Anterior cingulate cortex (tissue), 58 donors: ENCODE measurements at places on chromosomes 5 and 9.
A peak's percentile ranks its signal among the peaks of the same experiment; 100 is the strongest.

GRCh38 chr5:69502367-69502766, 9.8 kb downstream of the OCLN start:
- no peak for DNase-seq

- DNase-seq = no peak
Measured at GRCh38 chr9:97853844-97854695, 1.0 kb downstream of the FOXE1 start.

- DNase-seq = no peak
Measured at GRCh38 chr9:130421802-130422276, 22.9 kb upstream of the ASS1 start.

GRCh38 chr5:155885199-155885598, 441.8 kb upstream of the SGCD start:
- DNase-seq = no peak

DNA sequence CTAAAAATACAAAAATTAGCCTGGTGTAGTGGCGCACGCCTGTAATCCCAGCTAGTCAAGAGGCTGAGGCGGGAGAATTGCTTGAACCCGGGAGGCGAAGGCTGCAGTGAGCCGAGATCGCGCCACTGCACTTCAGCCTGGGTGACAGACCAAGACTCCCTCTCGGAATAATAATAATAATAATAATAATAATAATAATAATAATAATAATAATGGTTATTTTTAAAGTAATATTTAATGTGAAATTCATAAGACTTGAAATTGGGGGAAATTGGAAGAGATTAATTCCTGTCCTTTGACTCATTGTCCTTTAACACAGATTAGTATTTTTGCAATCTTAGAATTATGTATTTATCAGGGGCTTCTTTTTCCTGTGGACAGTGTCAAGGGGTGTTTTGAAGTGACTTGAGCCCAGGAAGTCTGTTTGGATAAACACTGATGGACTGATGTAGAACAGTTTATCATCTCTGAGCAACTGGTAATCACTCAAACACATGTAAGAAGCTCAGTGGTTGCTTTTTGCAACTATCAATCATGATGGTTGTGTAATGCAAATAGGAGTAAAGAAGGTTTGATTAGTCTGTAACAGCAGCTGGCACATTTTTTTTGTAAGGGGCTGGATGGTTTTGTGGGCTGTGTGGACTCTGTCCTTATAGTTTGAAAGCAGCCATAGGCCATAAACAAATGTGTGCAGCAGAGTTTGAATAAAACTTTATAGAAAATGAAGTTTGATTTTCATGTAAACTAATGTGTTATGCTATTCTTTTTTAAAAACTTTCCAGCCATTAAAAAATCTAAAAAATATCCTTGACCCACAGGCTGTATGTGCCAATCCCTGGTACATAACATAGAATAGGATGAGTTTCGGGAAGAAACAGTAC, 93.5 kb downstream of the F2RL2 start:
- no peak for DNase-seq

- no peak for DNase-seq
Measured at GRCh38 chr9:98921732-98922131, 22.0 kb upstream of the COL15A1 start.

DNA sequence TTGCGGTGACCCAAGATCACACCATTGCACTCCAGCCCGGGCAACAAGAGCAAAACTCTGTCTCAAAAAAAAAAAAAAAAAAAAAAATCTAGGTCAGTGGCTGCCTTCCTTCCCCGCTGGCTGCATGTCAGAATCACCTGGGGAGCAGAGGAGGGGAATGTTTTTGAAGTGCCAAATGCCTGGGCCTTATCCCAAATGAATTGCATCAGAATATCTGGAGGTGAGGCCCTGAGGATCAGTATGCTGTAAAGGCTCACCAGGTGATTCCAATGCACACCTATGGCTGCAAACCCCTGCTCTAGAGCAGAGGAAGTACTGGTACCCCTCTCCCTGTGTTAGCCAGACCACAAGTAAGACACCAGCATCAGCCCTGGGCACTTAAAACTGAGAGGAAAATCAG, 44.7 kb upstream of the GABRP start:
- no peak for DNase-seq

DNA sequence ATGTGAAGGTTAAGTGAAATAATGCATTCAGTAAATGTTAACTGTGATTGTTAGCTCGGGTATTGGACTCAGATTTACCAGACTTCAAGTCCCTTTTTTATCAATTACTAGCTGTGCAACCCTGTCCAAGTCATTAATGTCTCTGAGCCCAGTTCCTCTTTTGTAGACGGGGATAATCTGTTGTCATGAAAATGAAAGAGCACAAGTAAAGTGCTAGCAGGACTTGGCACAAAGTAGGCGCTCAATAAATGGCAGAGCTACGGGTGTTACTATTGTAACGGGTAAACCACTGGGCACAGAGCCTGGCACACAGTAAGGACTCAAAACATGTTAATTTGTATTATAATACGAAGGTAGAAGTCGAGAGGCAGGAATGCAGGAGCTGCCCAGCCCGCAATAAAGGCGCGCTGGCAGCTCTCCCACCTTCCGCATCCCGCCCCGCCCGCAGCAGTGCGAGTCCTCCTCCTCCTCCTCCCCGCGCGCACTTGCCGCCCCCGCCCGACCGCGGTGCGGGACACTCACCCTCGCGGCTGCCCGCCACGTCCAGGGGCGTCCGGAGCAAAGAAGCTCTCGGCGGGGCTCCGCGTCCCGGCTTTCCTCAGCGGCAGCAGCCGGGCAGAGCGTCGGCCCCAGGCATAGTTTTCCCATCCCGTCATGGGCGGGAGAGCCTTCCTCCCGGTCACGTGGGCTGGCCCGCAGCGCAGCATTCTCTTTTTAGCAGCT, at the start of gene C1QTNF2:
Gene C1QTNF2, minus strand, starts transcription at position 637 of the 723 bp plus-strand sequence. CDS start 15,615 bp downstream, outside the sequence.
- DNase-seq = peak; percentile 28
